GM13977 (cell line): ENCODE measurements at places on chromosomes 7 and 10.

DNA sequence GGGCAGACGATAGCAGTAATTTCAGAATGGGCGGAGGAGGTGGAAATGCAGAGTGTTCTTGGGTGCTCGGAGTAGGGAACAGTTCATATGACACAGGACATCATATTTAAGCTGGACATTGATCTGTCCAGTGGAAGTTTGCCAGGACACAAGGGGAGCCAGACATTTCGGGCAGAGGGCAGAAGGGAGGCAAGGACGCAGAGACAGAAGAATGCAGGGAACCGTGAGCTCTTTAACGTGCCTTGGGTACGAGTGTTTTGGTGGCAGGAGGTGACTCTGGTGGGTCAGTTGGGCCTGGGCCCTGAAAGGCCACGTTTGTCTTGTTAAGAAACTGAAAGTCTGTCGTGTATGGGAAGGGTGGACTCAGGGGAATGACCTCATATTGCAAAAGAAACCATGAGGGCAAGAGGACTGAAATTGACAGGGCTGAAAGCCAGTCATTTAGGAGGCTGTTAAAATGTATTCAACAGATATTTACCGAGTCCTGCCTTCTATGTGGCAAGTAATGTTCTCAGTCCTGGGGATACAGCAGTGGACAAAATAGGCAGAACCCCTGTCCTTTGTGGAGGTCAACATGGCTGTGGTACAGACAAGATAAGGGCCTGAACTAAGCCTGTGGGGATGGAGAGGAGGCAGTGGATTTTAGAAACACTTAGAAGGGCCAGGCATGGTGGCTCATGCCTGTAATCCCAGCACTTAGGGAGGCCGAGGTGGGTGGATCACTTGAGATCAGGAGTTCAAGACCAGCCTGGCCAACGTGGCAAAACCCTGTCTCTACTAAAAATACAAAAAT is 2.2 kb downstream of the OPTN start:
- DNase-seq: peak; percentile 28

DNA sequence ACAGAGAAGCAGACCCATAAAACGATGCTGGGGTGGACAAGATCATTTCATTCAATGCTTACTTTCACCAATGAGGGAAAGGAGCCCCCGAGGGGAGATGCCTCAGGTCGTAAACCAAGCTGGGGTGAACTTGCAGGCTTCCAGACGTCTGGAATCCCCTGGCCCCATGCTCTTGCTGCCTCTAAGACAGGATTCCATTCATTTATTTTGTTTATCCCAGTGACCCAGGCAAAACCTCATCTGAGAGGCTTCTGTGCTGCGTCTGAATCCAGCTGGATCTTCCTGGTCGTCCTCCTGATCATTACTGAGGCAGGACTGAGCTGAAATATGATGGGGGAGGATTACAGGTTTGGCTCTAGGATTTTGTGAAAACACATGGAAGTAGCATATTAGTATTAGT is 182.9 kb downstream of the MYOF start:
- no peak for DNase-seq

GRCh38 chr7:141397236-141398163 is 153.7 kb upstream of the AGK start:
- no peak for DNase-seq

GRCh38 chr10:51619365-51619764 is 80.0 kb downstream of the CSTF2T start:
- no peak for DNase-seq

GRCh38 chr10:33799281-33799943 is 464.9 kb upstream of the NRP1 start:
- no peak for DNase-seq
